ENCODE measurements at places on chromosomes 5 and 9.

GRCh38 chr9:106535439-106535838, 327.5 kb upstream of the ZNF462 start:
- peak; percentile 13 for DNase-seq

DNA sequence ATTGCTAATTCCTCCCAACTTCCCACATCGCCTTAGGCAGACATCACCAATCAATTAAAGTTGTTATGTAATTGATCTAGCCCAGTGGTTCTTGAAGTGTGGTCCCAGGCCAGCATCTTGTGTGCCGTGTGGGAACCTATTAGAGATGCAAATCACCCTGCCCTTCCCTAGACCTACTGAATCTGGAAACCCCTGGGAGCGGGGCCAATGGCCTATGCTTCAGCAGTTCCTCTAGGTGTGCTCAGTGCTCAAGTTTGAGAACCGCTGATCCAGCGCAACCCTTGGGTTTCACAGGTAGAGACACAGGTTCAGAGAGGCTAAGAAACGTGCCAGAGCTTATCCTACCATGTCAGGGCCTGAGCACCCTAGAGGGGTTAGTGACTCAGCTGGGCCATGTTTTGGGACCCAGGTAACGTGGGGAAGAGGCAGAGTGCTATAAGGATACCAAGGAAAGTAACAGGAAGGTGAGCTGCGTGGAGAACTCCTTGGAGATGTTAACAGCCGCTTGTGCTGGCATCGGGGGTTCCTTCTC, 4.4 kb downstream of the SLC34A1 start:
- DNase-seq: no peak

GRCh38 chr9:122228568-122229484, at the start of gene LHX6:
Gene LHX6, minus strand, starts transcription at chr9:122228957. Its CDS starts 217 bp downstream, at chr9:122228740.
- peak; percentile 34 for DNase-seq

GRCh38 chr9:68710111-68710471, 5.1 kb downstream of the PIP5K1B start:
- DNase-seq: no peak

DNA sequence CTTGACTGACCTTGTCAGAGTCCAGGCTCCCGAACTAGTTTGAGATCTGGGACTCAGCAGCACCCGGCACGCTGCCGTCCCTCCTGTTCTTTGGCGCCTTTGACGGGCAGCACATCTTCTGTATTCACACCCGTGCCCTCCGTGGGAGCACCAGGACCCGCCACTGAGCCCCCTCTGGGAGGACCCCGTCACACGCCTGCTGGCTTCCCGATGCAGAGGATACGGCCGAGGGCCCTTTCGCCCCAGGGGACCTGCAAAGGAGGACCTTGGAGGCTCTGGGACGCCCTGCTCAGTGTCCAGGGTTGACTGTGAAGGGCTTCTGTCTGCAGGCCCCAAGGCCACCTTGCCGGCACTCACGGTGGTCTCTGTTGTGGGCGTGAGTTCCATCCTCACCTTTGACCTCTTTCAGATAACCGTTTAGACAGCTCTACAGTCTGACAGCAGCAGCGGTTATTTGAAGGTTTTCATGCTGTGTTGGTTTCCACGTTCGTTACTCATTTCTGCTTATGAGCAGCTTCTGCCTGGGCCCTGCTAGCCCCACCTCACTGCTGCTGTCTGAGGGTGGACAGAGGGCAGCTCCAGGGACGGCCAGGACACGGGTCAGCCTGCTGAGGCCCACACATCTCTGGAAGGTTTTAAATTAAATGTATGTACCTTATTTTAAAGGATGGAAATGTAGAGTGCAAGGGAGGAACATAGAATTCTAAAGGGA, 12.6 kb upstream of the EXOC3 start:
- no peak for DNase-seq

- no peak for DNase-seq
Measured at GRCh38 chr9:131813116-131813515, 73.2 kb upstream of the RAPGEF1 start.

- DNase-seq: no peak
Measured at GRCh38 chr9:136599811-136600660, 54.2 kb upstream of the NOTCH1 start.

- DNase-seq: no peak
Measured at GRCh38 chr5:109170629-109171350, 239.0 kb downstream of the PJA2 start.

DNA sequence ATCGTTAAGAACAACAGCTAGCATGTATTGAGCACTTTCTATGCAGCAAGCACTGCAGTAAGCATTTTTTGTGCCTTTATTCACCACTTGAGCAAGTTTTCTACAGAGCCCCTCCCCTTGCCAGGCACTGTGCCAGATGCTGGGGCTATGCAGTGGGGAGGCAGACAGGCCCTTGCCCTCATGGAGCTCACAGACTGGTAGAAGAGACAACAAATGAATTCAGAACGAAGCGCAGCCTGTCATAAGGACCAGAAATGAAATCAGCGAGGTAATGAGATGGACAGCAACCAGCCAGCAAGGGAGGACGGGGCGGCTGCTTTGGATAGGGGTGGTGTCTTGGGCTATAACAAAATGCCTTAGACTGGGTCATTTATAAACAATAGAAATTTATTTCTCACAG, 68.8 kb downstream of the C9orf50 start:
- peak; percentile 57 for DNase-seq

- no peak for DNase-seq
Measured at GRCh38 chr5:32298059-32298415, 14.7 kb downstream of the MTMR12 start.

DNA sequence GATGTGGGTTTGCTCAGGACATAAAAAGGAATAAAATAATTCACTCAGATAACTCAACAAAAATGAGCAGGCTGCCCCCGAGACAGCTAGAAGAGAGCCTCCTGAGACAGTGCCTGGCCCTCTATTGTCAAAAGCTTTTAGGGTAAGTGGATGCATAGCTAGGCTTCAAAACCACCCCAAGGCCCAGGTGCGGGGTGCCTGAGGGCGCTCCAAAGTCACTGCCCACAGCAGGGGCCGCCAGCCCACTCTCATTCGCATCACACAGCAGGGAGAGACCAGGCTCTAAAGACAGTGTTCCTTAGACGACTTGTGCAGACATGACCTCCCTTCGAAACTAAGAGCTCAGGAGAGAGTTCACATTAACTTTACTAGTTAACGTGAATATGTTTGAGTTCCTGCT, 271.5 kb downstream of the FSTL4 start:
- DNase-seq: no peak

GRCh38 chr9:70688704-70689103, 274.2 kb upstream of the KLF9 start:
- no peak for DNase-seq

GRCh38 chr5:156482818-156483217, 155.9 kb downstream of the SGCD start:
- DNase-seq: no peak

DNA sequence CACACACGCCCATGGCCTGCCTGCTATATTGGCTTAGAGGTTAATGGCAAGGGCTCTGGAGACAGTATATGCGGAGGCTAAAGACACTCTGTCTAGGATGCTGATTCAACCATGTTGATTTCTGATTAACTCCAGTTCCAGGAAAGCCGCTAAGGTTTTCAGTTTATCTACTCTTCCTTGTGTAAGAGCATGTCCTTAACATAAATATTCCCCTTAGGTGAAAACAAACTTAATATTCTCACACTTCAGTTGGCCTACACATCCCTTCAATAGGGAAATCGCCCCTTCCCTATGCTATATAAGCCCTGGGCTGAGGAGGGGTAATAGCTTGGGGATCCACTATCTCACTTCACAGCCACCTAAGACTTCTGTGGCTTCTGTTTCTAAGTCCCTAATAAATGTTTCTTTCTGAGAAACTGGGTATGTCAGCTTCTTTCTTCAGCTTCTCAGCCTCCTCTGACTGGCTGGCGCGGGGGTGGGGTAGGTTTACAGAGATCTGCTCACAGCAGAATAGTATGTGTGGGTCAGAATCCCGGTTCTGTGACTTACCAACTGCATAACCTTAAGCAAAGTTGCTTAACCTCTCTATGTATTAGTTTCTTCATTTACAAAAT, 4.3 kb upstream of the GPX3 start:
- no peak for DNase-seq
